MG63 (cell line): ENCODE measurements at places on chromosomes 12 and 14. TPM values are rescaled to one million over a fixed set of nuclear protein-coding genes. Genes with fewer than 3 reads are reported as not detected.

GRCh38 chr12:33653362-33653761 lies 213.7 kb upstream of the SYT10 start:
- DNase-seq, result no peak

DNA sequence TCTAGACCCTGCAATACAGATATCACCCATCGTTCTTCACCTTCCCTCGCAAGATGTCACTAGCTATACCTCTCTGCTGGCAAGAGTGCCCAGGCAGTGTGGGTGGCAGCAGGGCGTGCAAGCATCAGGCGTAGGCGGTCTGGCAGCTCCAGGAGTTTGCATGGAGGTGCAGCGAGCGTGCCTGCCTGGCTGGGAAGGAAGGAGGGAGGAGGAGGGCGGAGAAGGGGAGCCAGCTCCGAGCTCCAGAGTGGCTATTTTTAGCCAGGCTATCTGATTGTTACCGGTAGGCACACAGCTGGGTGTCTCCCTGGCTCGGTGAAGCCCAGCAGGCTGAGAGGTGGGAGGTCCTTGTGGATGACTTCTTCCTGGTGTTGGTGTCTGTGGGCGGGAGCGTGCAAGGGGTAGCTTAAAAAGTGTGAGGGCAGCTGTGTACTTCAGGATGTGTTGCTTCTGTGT lies 6.2 kb downstream of the FOXJ2 start:
- peak; percentile 23 for DNase-seq

DNA sequence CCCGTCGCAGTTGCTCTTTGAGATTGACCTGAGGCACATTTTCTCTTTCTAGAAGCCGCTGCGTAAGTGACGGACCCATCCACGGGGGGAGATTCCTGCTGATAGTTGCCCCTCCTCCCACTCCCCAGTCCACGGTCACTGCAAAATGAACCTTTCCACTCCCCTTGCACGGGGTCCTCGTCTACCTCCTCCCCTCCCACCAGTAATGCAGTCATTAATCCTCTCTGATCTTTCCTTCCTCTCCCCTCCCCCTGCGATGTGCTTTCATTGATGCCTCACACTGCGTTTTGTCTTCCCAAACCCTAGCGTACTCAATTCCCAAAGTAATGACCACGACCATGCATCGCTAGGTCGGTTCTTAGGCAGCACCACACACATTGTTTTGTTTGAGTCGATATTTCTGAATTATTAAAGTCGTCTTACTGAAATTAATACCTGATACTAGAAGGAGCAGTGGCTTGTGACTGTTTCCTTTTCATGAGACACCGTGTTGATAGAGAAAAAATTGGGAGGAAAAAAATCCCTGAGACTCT lies 857 bp downstream of the ETNK1 start:
- DNase-seq, result peak; percentile 38

DNA sequence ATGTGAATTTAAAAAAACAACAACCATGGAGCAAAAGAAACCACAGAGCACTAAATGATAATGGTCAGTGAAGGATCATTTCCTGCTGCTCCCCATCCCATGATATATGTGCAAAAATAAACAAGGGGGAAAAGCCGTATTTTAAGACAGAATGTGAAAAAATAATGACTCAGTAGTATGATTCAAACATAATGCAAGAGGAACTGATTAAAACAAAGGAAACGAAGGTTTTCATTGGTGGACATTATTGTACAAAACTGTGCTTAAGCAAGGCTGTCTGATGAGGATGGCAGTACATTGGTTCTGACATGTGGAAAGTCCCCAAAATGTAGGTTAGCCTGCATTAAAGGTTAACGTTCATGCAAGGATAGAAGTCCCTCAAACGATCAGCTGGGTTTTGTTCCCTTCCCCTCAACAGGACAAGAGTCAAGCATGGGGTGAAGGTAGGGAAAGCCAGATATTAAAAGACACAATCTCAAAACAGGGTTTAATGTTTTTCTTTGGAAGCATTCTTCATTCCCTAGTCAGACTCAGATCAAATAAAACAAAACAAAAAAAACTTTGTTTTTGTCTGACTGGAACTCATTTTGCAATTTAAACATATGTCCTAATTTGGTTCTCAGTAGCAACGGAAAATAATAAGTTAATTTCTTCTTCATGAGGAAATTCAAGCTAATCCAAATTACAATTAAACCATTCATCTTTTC lies 26.3 kb upstream of the PTGDR start:
- no peak for DNase-seq

GRCh38 chr12:66393890-66394289 lies 91.6 kb downstream of the HELB start:
- no peak for DNase-seq

- DNase-seq, result peak; percentile 76
Observed at GRCh38 chr14:24299255-24300191, at the start of the genes DHRS1 and NOP9. DHRS1 (minus strand) TSS chr14:24299780; CDS start chr14:24299106, 674 bp downstream. NOP9 (plus strand) TSS chr14:24299850; CDS start chr14:24299955, 105 bp downstream.

DNA sequence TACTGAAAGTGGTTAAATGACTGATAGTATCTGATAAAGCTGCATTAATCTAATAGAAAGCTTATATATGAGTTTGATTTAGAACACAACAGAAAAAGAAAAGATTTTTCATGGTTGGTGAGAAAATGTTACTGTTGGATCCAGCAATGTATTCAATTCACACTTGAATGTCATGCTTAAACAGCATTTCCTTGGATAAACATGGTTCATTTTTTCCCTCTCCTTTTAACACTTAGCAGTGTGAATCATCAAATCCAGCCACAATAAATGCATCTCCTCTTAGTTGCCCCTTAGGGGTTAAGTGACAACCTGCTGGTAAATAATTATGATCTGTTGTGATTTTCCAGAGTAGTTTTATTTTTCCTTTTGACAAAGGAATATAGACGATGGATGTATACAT lies 74.9 kb upstream of the GRIP1 start:
- no peak for DNase-seq

GRCh38 chr14:64654246-64654900 lies 49.9 kb upstream of the PLEKHG3 start:
- peak; percentile 18 for DNase-seq

GRCh38 chr12:6774499-6775062 lies 2.3 kb downstream of the LAG3 start:
- no peak for DNase-seq

- peak; percentile 76 for DNase-seq
Observed at GRCh38 chr12:106903241-106903945, 52.3 kb upstream of the TMEM263 start.

COX8C gene
- total RNA-seq, result not detected in 2 replicates

ETFBKMT gene
- total RNA-seq, result 4.8 and 20.9 TPM in 2 replicates

DNA sequence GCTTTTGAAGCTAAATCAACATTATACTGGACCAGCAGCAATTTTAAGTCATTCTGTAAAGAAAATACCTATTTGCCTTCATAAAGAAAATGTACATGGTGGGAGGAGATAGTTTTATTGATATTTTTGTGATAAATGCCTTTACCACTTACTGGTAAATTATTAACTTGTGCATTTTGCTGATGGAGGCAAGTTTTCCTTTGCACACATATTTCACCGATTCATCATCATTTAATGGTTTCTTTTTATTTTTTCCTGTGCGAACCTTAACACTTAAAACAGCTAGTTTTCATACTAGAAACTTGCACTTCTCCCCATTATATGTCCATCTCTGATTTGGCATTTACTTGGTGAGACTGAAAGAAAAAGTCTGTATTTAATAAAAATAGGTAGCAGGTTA lies 239.3 kb downstream of the TRHDE start:
- no peak for DNase-seq

- DNase-seq, result no peak
Observed at GRCh38 chr14:35766700-35767082, 42.4 kb downstream of the RALGAPA1 start.

DNA sequence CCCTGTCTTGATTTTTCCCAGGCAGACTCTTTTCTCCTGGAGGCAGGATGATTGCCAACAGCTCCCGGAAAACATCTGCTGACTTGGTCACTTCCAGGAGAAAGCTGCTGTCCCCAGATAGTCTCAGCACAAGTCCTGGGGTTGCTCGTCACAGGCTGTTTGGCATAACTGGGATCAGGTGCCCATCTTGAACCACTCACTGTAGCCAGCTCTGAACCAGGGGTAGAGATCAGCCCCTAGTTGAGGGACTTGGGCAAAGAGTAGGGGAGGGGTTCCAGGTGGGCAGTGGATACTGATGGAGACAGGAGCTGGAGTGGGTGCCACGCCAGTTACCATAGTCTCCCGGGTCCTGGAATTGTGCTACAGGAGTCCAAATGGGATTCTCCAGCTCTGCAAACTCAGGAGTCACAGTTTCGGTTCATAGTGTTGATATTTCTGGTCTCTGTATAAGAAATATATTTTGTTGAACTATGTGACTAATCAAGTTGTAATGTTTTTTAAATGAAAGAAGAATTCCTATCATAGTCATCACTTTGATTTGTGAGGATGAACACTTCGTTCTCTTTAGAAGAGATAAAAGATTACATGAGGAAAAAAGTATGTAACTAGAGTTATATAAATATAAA lies 1154.5 kb downstream of the AACS start:
- DNase-seq, result no peak

FKBP3 gene
- 22.4 and 49.9 TPM in 2 replicates for total RNA-seq

- DNase-seq, result no peak
Observed at GRCh38 chr12:116284396-116284795, 6.9 kb upstream of the MED13L start.

DNA sequence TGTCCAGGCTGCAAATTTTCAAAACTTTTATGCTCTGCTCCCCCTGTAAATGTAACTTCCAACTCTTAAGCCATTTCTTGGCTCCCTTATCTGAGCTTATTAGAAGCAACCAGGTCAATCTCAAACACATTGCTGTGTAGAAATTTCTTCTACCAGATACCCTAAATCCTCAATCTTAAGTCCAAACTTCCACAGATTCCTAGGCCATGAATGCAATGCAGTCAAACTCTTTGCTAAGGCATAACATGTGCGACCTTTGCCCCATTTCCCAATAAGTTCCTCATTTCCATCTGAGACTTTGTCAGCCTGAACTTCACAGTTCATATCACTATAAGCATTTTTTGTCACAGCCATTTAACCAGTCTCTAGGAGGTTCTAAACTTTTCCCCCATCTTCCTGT lies 64.5 kb downstream of the TMTC3 start:
- no peak for DNase-seq
